ENCODE measurements at places on chromosomes 2 and 18. TPM values are rescaled to one million over a fixed set of nuclear protein-coding genes. Genes with fewer than 3 reads are reported as not detected.

The UGT1A4 gene
- not detected for total RNA-seq

The SMAD7 gene
- total RNA-seq: 30.1 TPM

The AMER3 gene
- total RNA-seq: 0.18 TPM

- DNase-seq: peak; percentile 14
Observed at GRCh38 chr18:47397671-47398319, 146.3 kb upstream of the SKOR2 start.

The MAPK4 gene
- 0.21 TPM for total RNA-seq

The RESP18 gene
- not detected for total RNA-seq

GRCh38 chr18:74836296-74837139, 238.8 kb downstream of the ZNF407 start:
- DNase-seq: no peak

- DNase-seq: peak; percentile 10
Observed at GRCh38 chr2:6526093-6526824, 339.4 kb downstream of the CMPK2 start.

- no peak for DNase-seq
Observed at GRCh38 chr2:124476291-124476690, 451.2 kb downstream of the CNTNAP5 start.

- DNase-seq: no peak
Observed at GRCh38 chr2:175929850-175930249, 72.2 kb downstream of the LNPK start.

GRCh38 chr2:188851311-188851710, 122.9 kb upstream of the COL3A1 start:
- no peak for DNase-seq

DNA sequence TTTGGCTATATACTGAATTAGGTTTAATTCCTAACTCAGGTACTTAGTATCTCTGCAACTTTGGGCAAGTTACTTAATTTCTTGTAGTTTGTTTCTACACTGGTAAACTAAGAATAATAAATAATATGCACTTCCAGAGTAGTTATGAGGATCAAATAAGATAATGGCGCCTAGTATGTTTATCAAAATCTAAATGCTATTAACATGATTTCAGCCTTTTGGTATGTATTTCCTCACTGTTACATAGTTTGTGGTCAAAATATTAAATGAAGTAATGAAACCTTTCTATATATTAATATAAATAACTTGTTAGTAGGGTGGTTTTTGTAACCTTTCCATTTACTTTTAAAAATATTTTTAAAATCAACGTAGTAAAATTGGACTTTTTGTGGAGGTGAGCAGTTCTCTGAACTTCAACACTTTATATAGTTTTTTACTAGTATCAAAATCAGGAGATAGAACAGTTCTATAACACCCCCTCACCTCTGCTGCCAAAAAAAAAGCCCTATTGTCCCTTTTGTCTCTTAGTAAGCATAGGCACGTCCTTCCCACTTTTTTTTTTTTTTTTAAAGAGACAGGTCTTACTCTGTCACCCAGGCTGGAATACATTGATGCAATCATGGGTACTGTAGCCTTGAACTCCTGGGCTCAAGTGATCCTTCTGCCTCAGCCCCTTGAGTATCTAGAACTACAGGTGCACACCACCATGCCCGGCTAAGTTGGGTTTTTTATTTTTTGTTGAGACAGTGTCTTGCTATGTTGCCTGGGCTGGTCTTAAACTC, 44.8 kb downstream of the RAB3GAP1 start:
- no peak for DNase-seq

DNA sequence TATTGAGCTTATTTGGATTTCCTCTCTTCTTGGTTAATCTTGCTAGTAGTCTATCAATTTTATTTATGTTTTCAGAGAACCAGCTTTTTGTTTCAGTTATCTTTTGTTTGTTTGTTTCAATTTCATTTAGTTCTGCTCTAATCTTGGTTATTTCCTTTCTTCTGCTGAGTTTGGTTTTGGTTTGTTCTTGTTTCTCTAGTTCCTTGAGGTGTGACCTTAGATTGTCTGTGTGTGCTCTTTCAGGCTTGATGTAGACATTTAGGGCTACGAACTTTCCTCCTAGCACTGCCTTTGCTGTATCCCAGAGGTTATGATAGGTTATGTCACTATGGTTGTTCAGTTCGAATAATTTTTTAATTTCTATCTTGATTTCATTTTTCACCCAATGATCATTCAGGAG, 141.6 kb downstream of the ZNF236 start:
- no peak for DNase-seq

The CRYGC gene
- total RNA-seq: not detected
